ENCODE measurements at places on chromosomes 7 and 10. TPM values are rescaled to one million over a fixed set of nuclear protein-coding genes. Genes with fewer than 3 reads are reported as not detected.

The NPTX2 gene
- not detected for total RNA-seq

The OR6B1 gene
- not detected for total RNA-seq

GRCh38 chr10:3761021-3761686, 23.9 kb downstream of the KLF6 start:
- H3K27ac ChIP-seq = no peak overlapping the region
- H3K4me1 ChIP-seq = peaks cover 66% of the 10 kb centered on the region
- no peaks in the 10 kb centered on the region for H3K36me3 ChIP-seq
- no peak overlapping the region for H3K4me3 ChIP-seq
- H3K27me3 ChIP-seq = no peaks in the 10 kb centered on the region

- no peaks in the 10 kb centered on the region for H3K27me3 ChIP-seq
- H3K4me3 ChIP-seq = no peak overlapping the region
Measured at GRCh38 chr10:51368943-51369342, 294.7 kb downstream of the PRKG1 start.

DNA sequence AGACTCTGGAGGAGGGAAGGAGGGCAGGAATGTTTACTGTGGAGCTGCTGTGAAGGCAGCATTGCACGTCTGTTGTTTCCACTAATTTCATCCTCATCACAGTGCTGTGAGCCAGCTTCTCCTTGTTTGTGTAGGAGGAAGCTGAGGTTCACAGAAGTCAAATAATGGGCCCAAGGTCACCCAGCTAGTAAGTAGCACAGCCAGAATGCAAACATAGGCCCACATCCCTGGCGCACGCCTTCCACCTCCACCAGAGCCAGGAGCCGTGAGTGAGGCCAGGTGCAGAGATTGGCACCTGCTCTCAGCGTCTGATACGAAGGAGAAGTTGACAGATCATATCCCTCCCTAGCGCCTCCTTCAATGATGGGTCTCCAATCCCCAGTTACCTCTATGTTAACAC, 93.6 kb downstream of the HTR5A start:
- H3K36me3 ChIP-seq = no peaks in the 10 kb centered on the region
- no peak overlapping the region for H3K4me3 ChIP-seq
- no peak overlapping the region for H3K27ac ChIP-seq

DNA sequence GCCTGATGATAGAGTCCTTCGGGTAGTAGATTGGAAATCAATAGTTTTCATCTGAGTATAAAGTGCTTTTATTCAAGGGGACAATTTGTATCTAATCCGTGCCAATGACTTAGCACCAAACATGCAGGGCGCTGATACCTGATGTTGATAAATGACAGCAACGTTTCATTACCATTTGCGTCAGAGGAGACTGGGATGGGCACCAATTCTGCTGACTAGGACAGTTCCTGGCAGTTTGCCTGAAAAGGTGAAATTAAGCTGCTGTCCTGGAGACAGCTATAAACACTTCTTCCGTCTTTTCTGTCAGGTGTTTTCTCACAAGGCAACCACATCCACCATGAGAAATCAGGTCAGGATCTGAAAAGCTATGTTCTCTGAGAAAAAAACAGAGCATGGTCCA, 1136.4 kb downstream of the TYW1 start:
- H3K27ac ChIP-seq = no peak overlapping the region
- H3K4me1 ChIP-seq = no peaks in the 10 kb centered on the region
- H3K27me3 ChIP-seq = no peaks in the 10 kb centered on the region
- H3K4me3 ChIP-seq = no peak overlapping the region
- DNase-seq = no peak

GRCh38 chr7:104814126-104814525, 199.9 kb upstream of the KMT2E start:
- no peak overlapping the region for H3K27ac ChIP-seq
- no peaks in the 10 kb centered on the region for H3K36me3 ChIP-seq
- DNase-seq = no peak
- no peaks in the 10 kb centered on the region for H3K27me3 ChIP-seq
- H3K4me3 ChIP-seq = no peak overlapping the region

DNA sequence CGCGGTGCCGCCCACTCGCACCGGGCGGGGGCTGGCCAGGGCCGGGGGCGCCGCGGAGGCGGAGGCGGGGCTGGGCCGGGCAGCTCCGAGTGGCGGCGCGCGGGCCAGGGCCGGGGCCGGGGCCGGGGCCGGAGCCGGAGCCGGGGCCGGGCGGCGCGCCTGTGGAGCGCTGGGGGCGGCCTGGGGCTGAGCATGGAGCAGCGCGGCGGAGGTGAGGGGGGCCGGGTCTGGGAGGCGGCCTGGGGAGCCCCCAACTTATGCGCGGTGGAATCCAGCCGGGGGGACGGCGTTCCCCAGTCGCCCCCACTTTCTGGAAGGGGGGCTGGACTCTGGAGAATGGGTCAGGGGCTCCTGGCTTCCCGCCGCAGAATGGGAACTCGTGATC, at the start of gene LZTS2:
Gene LZTS2, plus strand, starts transcription at position 67 of the 385 bp plus-strand sequence. CDS start 2,731 bp downstream, outside the sequence.
- no peak for DNase-seq
- H3K27me3 ChIP-seq = no peaks in the 10 kb centered on the region
- peak within 1 kb of the TSS; percentile 78 for H3K27ac ChIP-seq
- no peaks in the 10 kb centered on the region for H3K36me3 ChIP-seq

DNA sequence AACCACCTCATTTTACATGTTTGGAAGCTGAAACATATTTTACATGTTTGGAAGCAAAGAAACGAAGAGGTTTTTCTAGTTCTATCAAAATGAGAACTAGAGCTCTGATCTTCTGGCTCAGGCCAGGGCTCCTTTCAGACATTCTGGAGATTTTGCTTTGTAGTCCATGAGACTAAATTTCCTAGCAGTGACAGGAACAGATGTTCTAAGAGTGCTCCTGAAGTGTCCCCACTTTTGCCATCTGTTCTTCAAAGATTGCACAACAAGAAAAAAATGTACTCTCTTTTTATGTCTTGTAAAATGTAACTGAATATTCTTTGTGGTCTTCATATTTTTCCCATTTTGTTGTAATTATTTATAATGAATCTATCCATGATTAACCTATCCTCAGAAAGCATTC, 196.4 kb upstream of the PCLO start:
- no peaks in the 10 kb centered on the region for H3K27me3 ChIP-seq
- no peaks in the 10 kb centered on the region for H3K36me3 ChIP-seq
- no peaks in the 10 kb centered on the region for H3K4me1 ChIP-seq
- no peak overlapping the region for H3K27ac ChIP-seq
- no peak for DNase-seq

- peak overlapping the region; percentile 70 for H3K27ac ChIP-seq
- no peaks in the 10 kb centered on the region for H3K36me3 ChIP-seq
- peaks cover 34% of the 10 kb centered on the region for H3K4me1 ChIP-seq
- H3K27me3 ChIP-seq = peaks cover 3% of the 10 kb centered on the region
Measured at GRCh38 chr10:130135676-130136225, 440 bp upstream of the GLRX3 start.

The AKR1C4 gene
- total RNA-seq = not detected

The EMX2 gene
- not detected for total RNA-seq

The ENTPD7 gene
- 8.3 TPM for total RNA-seq

- H3K4me1 ChIP-seq = no peaks in the 10 kb centered on the region
- H3K36me3 ChIP-seq = no peaks in the 10 kb centered on the region
- no peak for DNase-seq
- no peak overlapping the region for H3K27ac ChIP-seq
- H3K27me3 ChIP-seq = no peaks in the 10 kb centered on the region
Measured at GRCh38 chr7:116145245-116145852, 65.0 kb upstream of the TES start.

GRCh38 chr7:30973292-30973691, 9.5 kb downstream of the GHRHR start:
- no peaks in the 10 kb centered on the region for H3K27me3 ChIP-seq
- no peak overlapping the region for H3K27ac ChIP-seq
- H3K4me1 ChIP-seq = no peaks in the 10 kb centered on the region
- no peak overlapping the region for H3K4me3 ChIP-seq

- no peak overlapping the region for H3K27ac ChIP-seq
- H3K36me3 ChIP-seq = no peaks in the 10 kb centered on the region
- no peak overlapping the region for H3K4me3 ChIP-seq
- DNase-seq = no peak
- no peaks in the 10 kb centered on the region for H3K27me3 ChIP-seq
Measured at GRCh38 chr10:71379118-71379766, 17.5 kb upstream of the CDH23 start.

- DNase-seq = no peak
- no peaks in the 10 kb centered on the region for H3K4me1 ChIP-seq
- H3K4me3 ChIP-seq = no peak overlapping the region
- no peaks in the 10 kb centered on the region for H3K36me3 ChIP-seq
Measured at GRCh38 chr10:84605802-84606201, 277.4 kb downstream of the CCSER2 start.

- H3K27me3 ChIP-seq = no peaks in the 10 kb centered on the region
- no peaks in the 10 kb centered on the region for H3K36me3 ChIP-seq
- DNase-seq = no peak
- H3K4me1 ChIP-seq = no peaks in the 10 kb centered on the region
- H3K27ac ChIP-seq = no peak overlapping the region
Measured at GRCh38 chr7:78510580-78511188, 712.1 kb downstream of the PHTF2 start.

The RBP3 gene
- not detected for total RNA-seq

- no peaks in the 10 kb centered on the region for H3K4me1 ChIP-seq
- H3K36me3 ChIP-seq = no peaks in the 10 kb centered on the region
- no peaks in the 10 kb centered on the region for H3K27me3 ChIP-seq
- H3K27ac ChIP-seq = no peak overlapping the region
- no peak for DNase-seq
Measured at GRCh38 chr10:108612485-108612884, 1310.8 kb downstream of the XPNPEP1 start.

The NXPH1 gene
- total RNA-seq = not detected

The CPA2 gene
- total RNA-seq = not detected

The AGR3 gene
- not detected for total RNA-seq

DNA sequence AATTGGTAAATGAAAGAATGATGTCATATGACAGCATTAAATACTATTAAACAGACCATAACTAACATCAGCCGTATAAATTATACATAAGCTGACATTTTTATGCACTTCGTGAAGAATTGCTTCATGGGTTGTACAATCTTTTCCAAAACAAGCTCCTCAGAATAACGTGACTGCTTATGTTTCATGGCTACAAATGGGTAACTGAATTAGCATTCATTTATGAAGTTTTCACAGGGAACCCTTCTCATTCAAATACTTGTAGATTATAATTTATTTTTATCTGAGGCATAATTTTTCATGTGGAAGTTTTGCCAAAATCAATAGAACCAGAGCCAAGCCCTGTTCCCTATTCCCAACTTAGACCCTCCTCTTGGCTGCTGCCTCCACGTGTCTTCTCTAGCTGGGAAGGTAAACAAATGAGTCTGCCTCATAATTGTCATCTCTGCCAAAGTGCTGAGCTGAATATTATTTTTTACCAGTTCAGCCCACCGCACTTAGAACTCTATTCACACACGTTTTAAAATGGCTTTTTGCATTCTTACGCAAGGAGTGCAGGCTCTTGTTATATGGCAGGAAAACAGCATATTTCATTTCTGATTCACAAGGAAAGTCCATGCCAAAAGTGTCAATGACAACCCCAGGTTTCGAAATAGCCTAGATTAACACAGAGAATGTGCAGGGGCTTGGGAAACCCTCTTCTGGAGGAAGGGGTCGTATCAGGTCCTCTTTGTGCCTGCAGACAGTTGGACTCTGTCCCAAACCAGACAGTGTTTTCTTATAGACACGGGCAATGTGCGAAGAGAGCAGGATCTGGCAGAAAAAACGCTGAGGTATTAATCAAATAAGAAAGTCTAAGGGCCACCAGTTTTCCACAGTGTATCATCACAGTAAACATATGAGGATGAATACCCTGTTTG, 370.7 kb upstream of the MGMT start:
- no peak for DNase-seq
- H3K27me3 ChIP-seq = no peaks in the 10 kb centered on the region
- no peaks in the 10 kb centered on the region for H3K36me3 ChIP-seq
- no peak overlapping the region for H3K4me3 ChIP-seq
- H3K27ac ChIP-seq = no peak overlapping the region

- H3K27me3 ChIP-seq = no peaks in the 10 kb centered on the region
- H3K36me3 ChIP-seq = no peaks in the 10 kb centered on the region
- no peak overlapping the region for H3K27ac ChIP-seq
- no peak overlapping the region for H3K4me3 ChIP-seq
- DNase-seq = no peak
- H3K4me1 ChIP-seq = no peaks in the 10 kb centered on the region
Measured at GRCh38 chr7:156039971-156040677, 227.9 kb upstream of the SHH start.

GRCh38 chr10:84563868-84564267, 235.5 kb downstream of the CCSER2 start:
- H3K36me3 ChIP-seq = no peaks in the 10 kb centered on the region
- DNase-seq = no peak
- H3K4me1 ChIP-seq = no peaks in the 10 kb centered on the region
- no peak overlapping the region for H3K4me3 ChIP-seq
- H3K27me3 ChIP-seq = no peaks in the 10 kb centered on the region

DNA sequence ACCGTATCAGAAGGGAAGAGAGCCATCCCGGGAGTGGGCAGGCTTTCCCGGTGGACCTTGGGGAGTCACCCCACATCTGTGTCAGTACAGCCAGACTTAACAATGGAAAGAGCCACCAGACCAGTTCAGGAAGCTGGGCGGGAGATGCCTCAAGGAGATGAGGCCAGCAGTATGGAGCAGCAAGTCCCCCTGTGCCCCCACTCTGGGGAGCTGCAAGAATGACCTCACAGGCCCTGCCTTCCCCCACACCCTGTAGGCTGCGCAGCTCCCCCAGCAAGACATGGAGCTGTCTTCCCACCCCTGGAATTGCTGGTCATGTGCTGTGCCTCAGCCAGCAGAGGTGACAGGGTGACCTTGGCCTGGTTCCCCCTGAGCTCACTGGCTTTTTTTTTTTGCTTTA, 76.8 kb upstream of the INSIG1 start:
- no peaks in the 10 kb centered on the region for H3K27me3 ChIP-seq
- no peak for DNase-seq
- no peak overlapping the region for H3K4me3 ChIP-seq
- no peak overlapping the region for H3K27ac ChIP-seq

The HTR7 gene
- not detected for total RNA-seq

DNA sequence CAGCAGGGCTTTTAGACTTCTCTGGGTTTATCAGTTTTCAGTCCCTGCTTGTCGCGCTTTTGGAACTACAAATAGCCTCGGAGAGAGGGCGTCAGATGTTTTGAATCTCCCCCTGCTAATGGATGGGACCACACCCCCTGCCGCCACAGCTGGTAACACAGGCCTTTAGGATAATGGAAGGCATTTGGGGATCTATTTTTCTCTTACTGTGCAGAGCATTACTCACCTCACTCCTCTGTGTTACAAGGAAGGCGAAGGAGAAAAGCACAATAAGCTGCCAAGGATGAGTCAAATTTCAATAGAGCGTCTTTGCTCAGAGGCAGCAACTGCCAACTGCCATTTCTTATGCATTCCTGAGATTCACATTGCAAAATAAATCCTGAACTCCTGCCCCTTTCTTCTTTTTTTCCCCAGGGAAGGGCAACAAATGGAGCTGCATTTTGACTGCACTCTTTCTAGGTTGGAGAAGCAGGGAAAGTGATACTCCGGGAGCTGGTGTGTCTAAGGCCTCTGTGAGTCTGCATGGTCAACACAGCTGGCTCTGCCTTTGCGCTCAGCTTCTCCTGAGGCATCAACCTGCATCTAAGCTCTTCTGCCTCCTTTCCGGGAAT, 31.5 kb upstream of the SMNDC1 start:
- no peak for DNase-seq
- H3K4me3 ChIP-seq = no peak overlapping the region
- no peaks in the 10 kb centered on the region for H3K27me3 ChIP-seq
- no peaks in the 10 kb centered on the region for H3K36me3 ChIP-seq

The WDR86 gene
- total RNA-seq = 0.59 TPM
